ENCODE measurements at places on chromosomes 4 and X.

GRCh38 chr4:5742388-5742787 is 31.4 kb downstream of the EVC start:
- no peak for DNase-seq

GRCh38 chr4:38990241-38990640 is 42.0 kb downstream of the TMEM156 start:
- DNase-seq, result no peak

- peak; percentile 71 for DNase-seq
Measured at GRCh38 chr4:120156120-120156718, 89.6 kb upstream of the MAD2L1 start.

DNA sequence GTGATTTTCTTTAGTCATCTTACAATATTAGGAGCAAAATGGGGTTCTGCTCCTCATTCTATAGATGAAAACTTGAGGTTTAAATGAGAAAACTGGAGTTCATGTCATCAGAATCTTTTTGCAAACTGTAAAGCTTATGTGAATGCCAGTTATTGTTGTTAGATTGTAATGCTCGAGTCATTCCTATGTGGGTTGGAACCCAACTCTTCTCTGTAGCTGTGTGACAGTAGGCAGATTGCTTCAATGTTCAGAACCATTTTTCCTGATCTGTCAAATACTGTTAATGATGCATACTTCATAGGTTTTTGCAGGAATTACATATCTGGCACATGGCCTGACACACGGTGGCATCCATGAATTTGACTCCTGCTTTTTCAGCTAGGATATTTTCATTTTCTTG is 178.9 kb downstream of the RAPGEF2 start:
- DNase-seq, result peak; percentile 24

DNA sequence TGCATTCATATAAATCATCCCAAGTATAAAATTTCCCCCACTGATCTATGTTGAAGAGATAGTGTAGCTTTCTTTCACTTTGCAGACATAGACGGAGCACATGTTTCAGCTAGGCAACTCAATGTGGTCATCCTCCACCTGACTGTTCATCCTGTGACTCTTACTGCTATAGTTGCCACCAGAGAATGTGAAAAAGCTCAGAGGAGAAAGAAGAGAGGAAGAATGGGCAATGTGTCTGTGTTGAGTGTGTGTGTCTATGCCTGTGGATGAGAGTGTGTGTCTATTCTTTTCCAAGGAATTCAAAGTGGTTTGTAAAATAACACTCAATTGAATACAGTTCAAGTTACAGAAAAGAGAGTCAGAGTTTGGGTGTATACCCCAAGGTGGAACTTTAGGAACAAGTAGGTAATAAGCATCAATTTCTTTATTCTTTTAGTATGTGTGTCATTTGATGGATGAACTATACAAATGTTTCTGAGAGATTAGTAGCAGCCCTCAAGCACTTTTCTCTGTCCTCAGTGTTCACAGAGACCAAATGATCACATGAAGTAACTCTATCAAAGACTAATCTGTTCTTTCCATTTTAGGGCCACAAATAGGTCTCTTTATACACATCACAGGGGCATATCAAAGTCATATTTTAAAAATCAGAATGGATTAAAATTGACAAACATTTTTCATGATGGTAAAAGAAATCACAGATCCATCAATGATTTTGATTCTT is 2.3 kb downstream of the SNCA start:
- DNase-seq, result no peak

DNA sequence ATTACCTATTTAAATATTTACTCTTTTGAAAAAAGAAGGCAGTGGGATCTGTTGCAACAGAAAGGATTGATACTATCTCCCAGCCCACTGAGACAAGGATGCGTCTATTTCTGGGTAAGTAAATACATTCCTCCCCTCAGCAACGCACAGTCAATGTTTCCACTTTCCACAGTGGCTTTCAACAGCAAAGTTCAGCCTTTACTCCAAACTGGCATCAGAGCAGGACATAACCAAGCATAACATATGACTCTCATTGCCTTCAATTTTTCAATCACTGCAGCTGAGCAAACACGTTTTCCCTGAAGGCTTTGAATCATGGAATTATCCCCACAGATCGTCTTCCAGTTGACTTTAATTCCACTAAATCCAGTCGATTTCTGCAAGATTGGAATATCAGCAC is 160.3 kb upstream of the FRG1 start:
- DNase-seq, result no peak

DNA sequence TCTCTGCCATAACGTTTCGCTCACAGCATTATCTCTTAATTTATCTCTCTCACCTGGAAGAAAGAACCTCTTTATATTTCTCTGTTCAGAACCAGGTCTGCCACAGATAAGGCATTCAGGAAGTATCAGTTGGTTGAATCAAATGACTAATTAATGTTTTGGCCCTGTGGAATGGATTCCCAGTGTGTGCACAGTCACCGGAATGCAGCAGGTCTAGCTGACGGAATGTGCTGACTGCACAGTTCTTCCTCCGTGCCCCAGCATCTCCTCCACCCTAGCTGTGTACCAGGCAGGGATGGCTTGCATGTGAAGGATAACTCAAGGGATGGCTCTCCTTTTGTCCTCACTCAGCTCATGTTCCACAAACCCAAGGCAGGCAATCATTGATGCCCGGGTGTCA is 141.8 kb upstream of the MSX1 start:
- DNase-seq, result no peak

DNA sequence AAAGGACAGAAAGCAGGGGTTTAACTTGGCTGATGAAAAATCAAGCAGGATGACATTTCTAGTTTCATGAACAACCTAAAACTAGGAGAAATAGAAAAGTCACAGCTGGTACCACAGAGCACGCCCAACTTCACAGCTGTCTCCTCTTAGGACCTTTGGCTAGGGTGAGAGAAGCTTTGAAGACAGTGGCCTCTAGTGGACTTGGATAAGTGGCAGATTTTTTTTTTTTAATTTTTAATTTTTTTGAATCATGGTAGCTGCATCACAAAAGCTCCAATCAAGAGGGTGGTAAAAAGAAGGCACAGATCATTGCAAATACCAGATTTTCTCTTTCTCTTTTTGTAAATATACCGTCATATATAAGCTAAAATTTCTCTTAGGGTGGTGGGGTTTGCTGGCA is 20.2 kb upstream of the MAP3K15 start:
- DNase-seq, result no peak

GRCh38 chrX:20144491-20144890 is 2.9 kb upstream of the EIF1AX start:
- DNase-seq, result peak; percentile 23

- peak; percentile 67 for DNase-seq
Measured at GRCh38 chrX:69093960-69094871, 71.0 kb downstream of the PJA1 start.

- DNase-seq, result no peak
Measured at GRCh38 chrX:122344816-122345215, 839.3 kb upstream of the GRIA3 start.

- no peak for DNase-seq
Measured at GRCh38 chr4:81896936-81897335, 425.2 kb upstream of the RASGEF1B start.

DNA sequence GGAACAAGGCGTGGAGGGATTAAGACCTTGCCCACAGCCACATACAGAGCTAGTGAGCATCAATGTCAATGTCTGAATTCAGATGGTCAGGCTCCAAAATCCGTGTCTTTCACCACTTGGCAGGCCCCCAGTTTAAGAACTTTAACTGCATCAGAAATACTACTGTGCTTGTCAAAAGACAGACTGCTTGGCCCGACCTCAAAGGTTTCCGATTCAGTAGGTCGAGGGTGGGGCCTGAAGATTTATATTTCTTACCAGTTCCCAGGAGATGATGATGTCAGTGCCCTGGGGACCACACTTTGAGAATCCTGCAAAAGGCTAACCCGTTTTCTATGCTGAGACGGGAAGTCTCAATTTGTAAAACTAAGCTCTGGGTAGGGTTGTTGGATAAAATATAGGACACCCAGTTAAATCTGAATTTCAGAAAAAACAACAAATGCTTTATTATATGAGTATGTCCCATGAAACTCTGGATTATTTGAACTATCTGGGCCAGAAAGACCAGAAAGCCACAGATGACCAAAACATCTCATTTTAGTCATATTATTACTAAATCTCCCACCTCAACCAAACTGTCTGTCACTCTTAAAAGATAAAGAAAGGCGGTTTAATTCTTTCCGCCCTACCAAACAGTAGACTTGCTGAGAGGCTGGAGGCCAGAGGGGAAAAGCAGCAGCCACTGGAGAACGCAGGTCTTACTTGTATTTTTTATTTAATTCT is 42.7 kb downstream of the GATB start:
- DNase-seq, result no peak

GRCh38 chr4:25972984-25973745 is 59.1 kb downstream of the SMIM20 start:
- DNase-seq, result no peak

DNA sequence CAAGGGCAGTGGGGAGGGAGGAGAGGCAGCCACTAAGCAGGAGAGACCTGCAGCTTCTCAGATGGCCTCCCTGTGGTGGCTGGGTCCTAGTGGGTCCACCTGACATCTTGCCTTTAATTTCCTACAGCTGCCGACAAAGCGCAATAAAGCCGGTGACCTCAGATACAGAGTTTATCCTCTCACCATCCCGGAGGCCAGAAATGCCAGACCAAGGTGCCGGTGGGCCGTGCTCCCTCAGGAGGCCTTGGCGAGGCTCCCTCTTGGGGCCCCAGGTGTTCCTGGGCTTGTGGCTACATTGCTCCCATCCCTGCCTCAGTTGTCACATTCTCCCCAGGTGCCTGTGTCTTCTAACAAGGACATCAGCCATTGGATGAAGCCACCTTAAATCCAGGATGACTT is 103.0 kb downstream of the ADRA2C start:
- DNase-seq, result no peak

GRCh38 chr4:132992686-132993085 is 156.4 kb upstream of the PCDH10 start:
- no peak for DNase-seq

- DNase-seq, result no peak
Measured at GRCh38 chr4:183960046-183960420, 54.9 kb downstream of the STOX2 start.

- no peak for DNase-seq
Measured at GRCh38 chrX:118484216-118484903, 11.3 kb upstream of the DOCK11 start.

- DNase-seq, result no peak
Measured at GRCh38 chr4:6826781-6827508, 44.4 kb downstream of the KIAA0232 start.

DNA sequence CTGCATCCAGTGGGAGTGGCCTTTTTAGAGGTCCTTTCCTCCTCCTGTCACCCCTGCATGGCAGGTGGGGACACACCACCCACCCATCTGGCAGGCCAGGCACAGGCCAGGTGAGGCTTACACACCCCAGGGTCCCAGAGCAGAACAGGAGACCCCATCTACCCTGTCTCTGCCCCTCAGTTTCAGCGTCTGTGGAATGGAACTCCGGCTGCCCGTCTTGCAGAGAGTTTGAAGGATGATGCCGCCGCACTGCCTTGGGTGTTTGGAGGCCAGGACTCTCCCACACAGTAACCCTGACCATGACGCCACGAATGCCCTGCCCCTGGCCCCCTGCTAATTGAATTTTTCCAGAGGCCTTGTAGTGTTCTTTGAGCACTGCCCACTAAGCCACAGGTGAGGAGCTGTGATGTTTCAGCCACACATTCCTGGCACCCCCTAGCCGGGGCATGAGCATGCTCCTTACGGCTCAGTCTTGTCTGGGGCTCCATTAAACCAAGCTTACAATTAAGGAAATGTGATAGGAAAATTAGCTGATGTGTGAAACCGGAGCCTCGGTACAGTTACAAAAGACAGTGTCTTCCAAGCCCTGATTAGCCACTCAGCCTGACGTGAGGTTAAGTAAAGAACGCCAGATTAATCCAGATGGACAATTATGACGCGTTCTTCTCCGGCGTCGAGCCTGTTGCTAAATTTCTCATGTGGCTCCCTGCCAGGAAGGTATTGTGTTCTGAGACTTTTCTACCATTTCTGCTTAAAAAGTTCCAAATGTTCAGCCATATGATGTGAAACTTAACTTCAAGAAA is 39.3 kb downstream of the HMX1 start:
- no peak for DNase-seq

GRCh38 chr4:184205243-184205642 is 12.4 kb downstream of the ENPP6 start:
- no peak for DNase-seq

GRCh38 chrX:16839852-16840460 is 30.2 kb downstream of the RBBP7 start:
- DNase-seq, result no peak

Measured in suppressor macrophage treated with lipopolysaccharide for 4 hours (primary cell).